ENCODE measurements at places on chromosomes 2 and 18.

DNA sequence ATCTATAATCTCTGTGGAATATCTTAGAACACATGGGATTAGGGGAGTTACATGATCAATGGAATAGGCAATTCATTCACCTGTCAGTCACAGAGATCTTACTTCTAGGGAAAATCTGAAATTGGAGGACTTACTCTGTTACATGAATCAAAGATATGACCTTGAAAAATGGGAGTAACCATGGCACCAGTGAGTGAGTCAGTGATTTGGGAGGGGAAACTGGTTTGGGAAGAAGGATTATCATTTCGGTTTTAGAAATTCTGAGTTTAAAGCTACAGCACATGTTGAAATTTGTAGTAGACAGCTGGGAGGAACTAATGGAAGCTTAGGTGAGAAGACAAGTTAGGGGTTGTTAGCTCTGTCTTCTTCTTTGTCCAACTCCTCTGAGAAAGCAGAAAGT lies 153.7 kb downstream of the CAMKMT start:
- H3K36me3 ChIP-seq = no peaks in the 10 kb centered on the region
- no peaks in the 10 kb centered on the region for H3K4me1 ChIP-seq
- no peak overlapping the region for H3K27ac ChIP-seq
- DNase-seq = no peak
- no peak overlapping the region for H3K4me3 ChIP-seq

- no peaks in the 10 kb centered on the region for H3K36me3 ChIP-seq
- H3K4me3 ChIP-seq = no peak overlapping the region
- no peaks in the 10 kb centered on the region for H3K27me3 ChIP-seq
- peaks cover 20% of the 10 kb centered on the region for H3K4me1 ChIP-seq
These were observed 8.7 kb upstream of the AAK1 start for GRCh38 chr2:69652206-69652605.

DNA sequence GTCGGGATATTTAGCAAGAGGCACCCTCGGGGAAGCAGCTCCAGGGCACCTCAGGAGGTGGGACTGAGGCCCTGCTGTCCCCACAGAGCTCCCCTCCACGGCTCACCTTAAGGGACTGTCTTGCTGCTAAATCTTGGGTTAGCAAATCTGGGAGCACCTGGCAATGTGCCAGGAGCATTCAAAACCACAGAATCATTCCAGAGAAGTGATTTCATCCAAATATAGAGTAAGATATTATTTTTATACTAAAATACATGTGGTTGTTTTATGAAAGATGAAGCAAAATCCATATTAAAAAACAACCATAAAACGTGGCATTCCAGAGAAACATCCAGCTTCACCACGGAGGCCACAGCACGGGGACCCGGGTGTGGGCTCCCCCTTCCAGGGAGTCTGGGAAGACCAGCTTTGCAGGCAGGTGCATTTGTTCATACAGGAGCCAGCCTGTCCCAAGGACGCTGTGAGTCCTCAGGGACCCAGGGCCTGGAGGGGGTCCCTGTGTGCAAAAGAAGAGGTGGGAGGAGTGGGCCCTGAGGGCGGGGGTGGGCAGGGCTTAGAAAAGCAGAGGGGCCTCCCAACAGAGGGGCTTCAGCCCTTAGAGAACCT lies 16.3 kb downstream of the HS1BP3 start:
- H3K27ac ChIP-seq = no peak overlapping the region
- no peak for DNase-seq
- no peak overlapping the region for H3K4me3 ChIP-seq
- H3K36me3 ChIP-seq = peaks cover 27% of the 10 kb centered on the region
- H3K4me1 ChIP-seq = no peaks in the 10 kb centered on the region

DNA sequence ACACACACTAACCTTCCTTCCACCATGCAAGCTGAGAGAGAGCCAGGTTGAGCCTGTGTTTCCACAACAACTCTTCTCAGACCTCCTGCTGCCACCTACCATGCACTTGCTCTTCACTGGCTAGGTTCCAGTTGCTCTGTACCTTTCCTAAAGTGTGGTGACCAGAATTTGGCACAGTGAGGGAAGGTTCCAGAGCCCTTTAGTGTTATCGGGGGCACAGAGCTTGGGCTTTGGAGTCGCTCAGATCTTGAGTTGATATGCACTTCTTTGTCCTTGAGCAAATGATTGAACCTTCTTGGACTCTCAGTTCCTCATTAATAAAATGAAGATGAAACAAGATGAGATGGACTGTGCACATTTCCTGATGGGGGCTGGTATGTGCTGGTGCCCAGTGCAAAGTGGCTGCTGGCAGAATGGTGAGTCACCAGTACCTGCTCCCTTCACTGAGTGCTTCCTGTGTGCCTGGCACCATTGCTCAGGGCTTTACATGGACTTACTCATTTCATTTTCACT lies 47.1 kb downstream of the NEDD4L start:
- no peaks in the 10 kb centered on the region for H3K36me3 ChIP-seq
- DNase-seq = no peak
- H3K4me1 ChIP-seq = no peaks in the 10 kb centered on the region
- no peaks in the 10 kb centered on the region for H3K27me3 ChIP-seq
- no peak overlapping the region for H3K4me3 ChIP-seq
- H3K27ac ChIP-seq = no peak overlapping the region

- no peaks in the 10 kb centered on the region for H3K4me1 ChIP-seq
- no peaks in the 10 kb centered on the region for H3K27me3 ChIP-seq
- DNase-seq = no peak
- H3K36me3 ChIP-seq = no peaks in the 10 kb centered on the region
- H3K4me3 ChIP-seq = no peak overlapping the region
- H3K27ac ChIP-seq = no peak overlapping the region
These were observed 201.1 kb upstream of the COL3A1 start for GRCh38 chr2:188773075-188773474.

DNA sequence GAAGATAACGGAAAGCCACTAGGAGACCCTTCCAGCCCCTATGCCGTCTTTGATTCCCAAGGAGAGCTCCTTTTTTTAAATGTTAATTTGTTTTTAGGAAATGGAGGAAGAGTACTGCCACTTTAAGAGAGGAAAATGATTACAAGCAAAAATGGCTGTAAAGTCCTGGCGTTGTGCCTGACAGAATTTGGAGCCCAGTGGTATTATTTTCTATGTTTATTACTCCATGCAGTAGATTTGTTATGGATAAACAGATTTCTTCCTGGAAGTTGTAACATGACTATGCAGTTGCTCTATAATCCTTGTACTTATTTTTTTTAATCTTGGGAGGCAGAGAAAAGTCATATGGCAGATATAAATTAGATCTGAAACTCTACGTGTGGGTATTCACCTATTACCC lies 141.3 kb downstream of the GBX2 start:
- no peak overlapping the region for H3K27ac ChIP-seq
- H3K36me3 ChIP-seq = no peaks in the 10 kb centered on the region
- H3K27me3 ChIP-seq = no peaks in the 10 kb centered on the region
- H3K4me3 ChIP-seq = no peak overlapping the region
- DNase-seq = no peak
- no peaks in the 10 kb centered on the region for H3K4me1 ChIP-seq

- no peak overlapping the region for H3K27ac ChIP-seq
- H3K36me3 ChIP-seq = no peaks in the 10 kb centered on the region
- H3K27me3 ChIP-seq = no peaks in the 10 kb centered on the region
- peaks cover 9% of the 10 kb centered on the region for H3K4me1 ChIP-seq
- DNase-seq = no peak
These were observed 146.5 kb downstream of the FAM210A start for GRCh38 chr18:13579874-13580273.

- H3K4me1 ChIP-seq = no peaks in the 10 kb centered on the region
- no peak overlapping the region for H3K4me3 ChIP-seq
- no peak overlapping the region for H3K27ac ChIP-seq
These were observed 89.8 kb downstream of the PRPF40A start for GRCh38 chr2:152627351-152627957.

- H3K27ac ChIP-seq = no peak overlapping the region
- H3K4me1 ChIP-seq = no peaks in the 10 kb centered on the region
- no peaks in the 10 kb centered on the region for H3K36me3 ChIP-seq
These were observed 37.8 kb downstream of the GCG start for GRCh38 chr2:162114271-162114670.

- no peak for DNase-seq
- H3K27me3 ChIP-seq = no peaks in the 10 kb centered on the region
- no peak overlapping the region for H3K4me3 ChIP-seq
- H3K36me3 ChIP-seq = no peaks in the 10 kb centered on the region
- H3K27ac ChIP-seq = no peak overlapping the region
- H3K4me1 ChIP-seq = no peaks in the 10 kb centered on the region
These were observed 150.1 kb downstream of the WDPCP start for GRCh38 chr2:63438181-63438580.

- no peaks in the 10 kb centered on the region for H3K4me1 ChIP-seq
- no peak overlapping the region for H3K4me3 ChIP-seq
These were observed 32.0 kb downstream of the NEDD4L start for GRCh38 chr18:58076052-58076451.

DNA sequence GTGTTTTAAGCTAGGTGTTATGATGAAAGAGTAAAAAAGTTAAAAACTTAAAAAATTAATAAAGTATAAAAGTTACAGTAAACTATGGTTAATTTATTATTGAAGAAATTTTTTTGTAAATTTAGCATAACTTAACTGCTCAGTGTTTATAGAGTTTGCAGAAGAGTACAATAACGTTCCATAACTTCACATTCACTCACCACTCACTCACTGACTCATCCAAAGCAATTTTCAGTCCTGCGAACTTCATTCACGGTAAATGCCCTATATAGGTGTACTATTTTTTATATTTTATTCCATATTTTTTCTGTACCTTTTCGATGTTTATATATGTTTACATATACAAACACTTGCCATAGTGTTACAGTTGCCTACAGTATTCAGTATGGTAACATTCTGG lies 694.8 kb upstream of the SLC39A10 start:
- H3K36me3 ChIP-seq = no peaks in the 10 kb centered on the region
- no peak overlapping the region for H3K27ac ChIP-seq
- DNase-seq = no peak
- H3K4me3 ChIP-seq = no peak overlapping the region
- H3K4me1 ChIP-seq = no peaks in the 10 kb centered on the region

GRCh38 chr2:36485521-36485920 lies 112.4 kb downstream of the FEZ2 start:
- DNase-seq = no peak
- H3K4me3 ChIP-seq = no peak overlapping the region
- no peak overlapping the region for H3K27ac ChIP-seq
